ENCODE measurements at places on chromosomes 6 and 20.

GRCh38 chr20:14879020-14879697 is 541.7 kb upstream of the FLRT3 start:
- peaks cover 42% of the 10 kb centered on the region for H3K4me1 ChIP-seq
- peak overlapping the region; percentile 93 for H3K27ac ChIP-seq
- DNase-seq = peak; percentile 98
- H3K4me3 ChIP-seq = peak overlapping the region; percentile 2
- H3K27me3 ChIP-seq = no peaks in the 10 kb centered on the region
- H3K36me3 ChIP-seq = peaks cover 4% of the 10 kb centered on the region

- peaks cover 23% of the 10 kb centered on the region for H3K4me1 ChIP-seq
- H3K4me3 ChIP-seq = no peak overlapping the region
- H3K27ac ChIP-seq = no peak overlapping the region
These were observed 32.1 kb upstream of the CCN6 start for GRCh38 chr6:112021691-112022310.

- no peak overlapping the region for H3K27ac ChIP-seq
- H3K27me3 ChIP-seq = no peaks in the 10 kb centered on the region
- no peak for DNase-seq
These were observed 77.5 kb upstream of the LTV1 start for GRCh38 chr6:143765422-143766184.

DNA sequence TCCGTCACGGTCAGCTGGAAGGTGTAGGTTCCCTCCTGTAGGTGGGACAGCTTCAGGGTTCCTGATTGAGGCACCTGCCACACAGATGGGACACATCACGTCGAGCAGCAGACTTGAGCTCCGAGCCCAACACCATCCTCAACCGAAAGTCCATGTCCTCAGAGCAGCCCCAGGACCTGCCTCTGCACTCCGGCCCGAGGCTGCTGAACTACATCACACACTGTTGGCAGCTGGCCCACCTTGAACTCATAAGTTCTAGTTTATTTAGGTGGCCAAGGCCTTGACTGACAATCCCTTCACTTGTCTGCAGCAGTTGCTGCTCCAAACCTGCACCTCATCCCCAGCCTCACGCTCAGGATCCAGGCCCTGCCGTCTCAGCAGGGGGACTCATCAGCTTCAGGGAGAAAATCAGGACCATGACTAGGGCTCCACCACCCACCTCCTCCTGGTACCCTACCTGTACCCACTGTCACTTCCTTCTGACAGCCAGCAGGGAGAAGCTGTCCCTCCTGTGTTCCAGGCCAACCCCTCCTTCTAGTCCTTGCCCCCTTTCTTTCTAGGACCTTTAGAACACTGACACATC is 21.0 kb downstream of the LRP11 start:
- peaks cover 76% of the 10 kb centered on the region for H3K4me1 ChIP-seq
- no peak overlapping the region for H3K4me3 ChIP-seq
- H3K27ac ChIP-seq = no peak overlapping the region
- DNase-seq = no peak
- no peaks in the 10 kb centered on the region for H3K27me3 ChIP-seq

DNA sequence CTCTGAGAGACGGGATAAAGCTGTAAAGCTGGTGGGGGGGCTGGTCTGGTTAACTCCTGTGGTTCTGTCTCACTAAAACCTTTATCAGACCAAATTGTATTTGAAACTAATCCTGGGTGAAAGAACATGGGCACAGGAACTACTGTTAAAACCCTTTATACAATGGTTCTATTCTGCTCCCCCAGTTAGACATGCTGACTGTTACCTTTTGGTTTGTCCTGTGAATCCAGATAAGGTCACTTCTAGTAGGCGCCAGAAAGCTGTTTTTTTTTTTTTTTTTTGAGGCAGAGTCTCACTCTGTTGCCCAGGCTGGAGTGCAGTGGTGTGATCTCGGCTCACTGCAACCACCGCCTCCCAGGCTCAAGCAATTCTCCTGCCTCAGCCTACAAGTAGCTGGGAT is 29.7 kb downstream of the GSTA4 start:
- DNase-seq = no peak
- no peaks in the 10 kb centered on the region for H3K27me3 ChIP-seq
- H3K36me3 ChIP-seq = no peaks in the 10 kb centered on the region
- H3K27ac ChIP-seq = no peak overlapping the region
- H3K4me3 ChIP-seq = no peak overlapping the region

GRCh38 chr6:164022632-164023031 is 608.1 kb downstream of the QKI start:
- no peak for DNase-seq
- H3K4me1 ChIP-seq = no peaks in the 10 kb centered on the region
- no peaks in the 10 kb centered on the region for H3K36me3 ChIP-seq
- H3K27ac ChIP-seq = no peak overlapping the region
- no peaks in the 10 kb centered on the region for H3K27me3 ChIP-seq

GRCh38 chr6:21588481-21589351 is 4.8 kb upstream of the SOX4 start:
- DNase-seq = peak; percentile 73
- H3K27me3 ChIP-seq = no peaks in the 10 kb centered on the region
- peak overlapping the region; percentile 92 for H3K4me3 ChIP-seq
- peak overlapping the region; percentile 85 for H3K27ac ChIP-seq

- no peaks in the 10 kb centered on the region for H3K27me3 ChIP-seq
- H3K4me1 ChIP-seq = no peaks in the 10 kb centered on the region
- H3K4me3 ChIP-seq = no peak overlapping the region
- H3K36me3 ChIP-seq = peaks cover 3% of the 10 kb centered on the region
These were observed 68.0 kb downstream of the PLAGL1 start for GRCh38 chr6:143940011-143940597.
